ENCODE measurements at places on chromosomes 12 and 14. TPM values are rescaled to one million over a fixed set of nuclear protein-coding genes. Genes with fewer than 3 reads are reported as not detected.

- peak; percentile 92 for DNase-seq
Measured at GRCh38 chr12:18383203-18383602, 121.9 kb downstream of the PIK3C2G start.

MUCL1 gene
- total RNA-seq: not detected

DNA sequence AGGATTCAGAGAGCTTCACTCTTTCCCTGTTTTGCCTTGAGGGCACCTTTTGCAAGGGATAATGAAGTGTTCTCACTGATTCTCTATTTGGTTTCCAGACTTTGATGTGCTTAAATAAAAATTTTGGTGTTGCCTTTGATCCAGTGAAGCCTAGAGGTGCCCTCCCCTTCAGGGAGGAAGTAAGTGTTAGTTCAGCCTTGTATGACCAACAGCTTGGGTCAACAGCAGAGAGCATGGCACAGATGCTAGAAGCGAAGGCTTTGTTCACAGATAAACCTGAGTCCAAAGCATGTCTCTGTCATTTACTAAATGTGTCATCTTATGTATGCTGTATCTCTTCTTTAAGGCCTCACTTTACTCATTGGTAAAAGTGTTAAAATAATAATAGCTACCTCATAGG lies 52.8 kb upstream of the STXBP6 start:
- DNase-seq: no peak

DYNLL1 gene
- 222 TPM for total RNA-seq

GRCh38 chr12:8087666-8088065 lies 5.6 kb downstream of the NECAP1 start:
- no peak for DNase-seq

- no peak for DNase-seq
Measured at GRCh38 chr12:130571089-130571488, 145.0 kb downstream of the RIMBP2 start.

- DNase-seq: no peak
Measured at GRCh38 chr12:131551675-131552491, 159.0 kb upstream of the SFSWAP start.

DNA sequence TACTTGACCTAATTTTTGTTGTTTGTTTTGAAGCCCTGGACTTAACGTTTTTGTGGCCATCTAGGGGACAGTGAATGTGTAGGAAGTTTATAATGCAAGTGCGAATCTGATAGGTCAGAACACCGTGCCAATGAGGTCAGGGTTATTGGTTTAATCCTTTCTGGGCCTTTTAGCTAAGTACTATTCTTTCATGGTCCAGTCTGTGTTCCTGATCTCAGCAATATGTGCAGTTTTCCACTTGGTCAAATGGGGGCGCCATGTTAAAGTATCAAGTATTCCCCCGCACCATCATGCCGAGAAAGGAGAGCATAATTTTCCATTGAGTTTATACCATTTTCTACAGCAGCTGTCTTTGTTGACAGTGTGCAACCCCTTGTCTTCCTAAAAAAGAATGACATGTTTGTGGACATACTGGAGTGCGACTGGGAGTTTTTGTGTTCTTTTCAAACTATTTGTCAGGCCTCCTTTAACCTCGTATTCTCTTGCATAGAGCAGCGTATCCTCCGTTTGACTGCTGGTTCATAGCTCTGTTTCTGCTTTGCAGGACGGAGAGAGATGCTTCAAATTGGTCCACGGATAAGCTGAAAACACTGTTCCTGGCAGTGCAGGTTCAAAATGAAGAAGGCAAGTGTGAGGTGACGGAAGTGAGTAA lies 1.3 kb downstream of the AHSA1 start:
- DNase-seq: peak; percentile 81

DNA sequence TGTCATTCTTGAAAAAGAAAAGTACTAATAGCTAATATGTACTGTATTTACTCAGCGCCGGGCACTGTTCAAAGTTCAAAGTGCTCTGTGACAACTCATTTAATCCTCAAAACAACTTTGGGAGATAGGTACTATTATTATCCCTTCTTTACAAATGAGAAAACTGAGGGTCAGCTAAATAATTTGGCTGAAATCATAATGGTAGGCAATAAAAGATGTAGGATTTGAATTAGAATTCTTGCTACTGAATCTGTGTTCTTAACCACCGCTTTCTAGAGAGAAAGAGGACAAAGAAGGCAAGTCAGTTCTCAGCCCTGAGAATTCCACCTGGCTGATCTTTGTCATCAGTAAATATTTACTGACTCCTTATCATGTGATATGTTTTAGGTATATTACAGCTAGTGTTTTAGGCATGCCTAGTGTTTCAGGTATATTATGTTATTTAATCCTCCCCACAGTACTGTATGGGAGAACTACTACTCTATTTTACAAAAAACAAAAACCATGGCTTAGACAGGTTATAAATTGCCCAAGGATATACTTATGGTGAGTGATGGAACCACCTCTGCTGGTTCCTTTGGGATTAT lies 205.7 kb upstream of the GZMB start:
- DNase-seq: no peak

DNA sequence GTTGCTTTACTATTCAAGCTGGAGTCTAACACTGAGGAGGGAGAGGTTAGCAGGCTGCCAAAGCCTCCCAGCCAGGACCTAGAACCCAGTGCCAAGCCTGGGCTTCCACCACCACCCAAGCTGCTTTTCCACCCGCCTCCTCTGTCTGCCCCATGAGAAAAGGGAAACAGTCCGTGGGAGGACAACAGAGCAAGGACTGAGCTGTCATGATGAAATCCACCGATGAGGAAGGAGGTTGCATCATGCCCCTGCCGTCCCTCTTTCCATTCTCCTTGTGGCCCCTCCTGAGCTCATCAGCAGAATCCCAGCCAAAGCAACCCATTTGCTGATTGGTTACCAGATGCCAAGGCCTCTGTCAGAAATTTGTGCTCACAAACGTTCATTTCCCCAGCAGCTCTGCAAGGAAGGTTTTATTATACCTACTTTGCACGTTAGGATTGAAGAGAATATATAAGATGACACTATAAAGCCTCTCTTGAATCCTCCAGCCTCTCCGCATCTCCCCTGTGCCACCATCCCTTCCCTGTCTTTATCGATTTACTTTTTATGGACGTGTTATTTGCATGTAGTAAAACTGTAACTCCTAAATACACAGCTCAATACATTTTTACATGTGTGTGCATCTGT lies 6.3 kb upstream of the SERPINA1 start:
- DNase-seq: peak; percentile 28

KRT6A gene
- not detected for total RNA-seq

DNA sequence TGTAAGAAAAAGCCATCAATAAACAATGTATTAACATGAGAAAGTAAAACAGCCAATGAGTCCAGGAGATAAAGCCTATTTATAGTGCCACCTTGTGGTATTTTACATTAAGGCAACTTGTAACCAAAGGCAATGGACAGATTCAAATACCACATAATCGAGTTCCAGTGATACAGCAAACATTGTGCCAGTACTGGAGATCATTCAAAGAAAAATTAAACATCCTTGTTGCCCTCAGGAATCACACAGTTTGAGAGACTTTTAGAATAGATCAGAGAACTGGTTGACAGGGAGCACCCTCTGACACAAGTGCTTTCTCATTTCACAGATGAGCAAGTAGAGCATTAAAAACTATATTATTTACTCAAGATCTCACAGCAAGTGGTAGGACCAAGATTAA lies 98.1 kb downstream of the DDHD1 start:
- DNase-seq: peak; percentile 38

ALDH1L2 gene
- 35.7 TPM for total RNA-seq

DNA sequence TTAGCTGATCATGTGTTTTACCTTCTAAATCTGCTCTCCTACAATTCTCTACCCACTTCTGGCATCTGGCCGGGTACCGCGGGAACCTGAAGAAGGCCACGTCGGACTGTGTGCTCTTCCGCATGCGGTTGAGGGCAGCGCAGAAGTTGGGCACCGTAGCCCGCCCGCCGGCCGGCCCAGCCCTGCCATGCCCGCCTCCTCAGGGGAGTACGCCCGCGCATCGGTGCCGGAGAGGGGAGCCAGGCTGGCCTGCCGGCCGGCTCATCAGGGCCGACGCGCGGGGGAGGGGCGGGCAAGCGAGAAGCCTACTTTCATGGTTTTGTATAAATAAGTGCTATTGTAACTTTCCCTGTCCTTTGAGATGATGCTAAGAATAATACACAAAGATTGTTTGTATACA lies 19.9 kb upstream of the ADAMTS20 start:
- DNase-seq: no peak

CCDC177 gene
- total RNA-seq: not detected

SLC2A13 gene
- total RNA-seq: 10.2 TPM

- peak; percentile 15 for DNase-seq
Measured at GRCh38 chr12:132018193-132018916, 68.6 kb downstream of the EP400 start.

Measured in fibroblast of lung (primary cell).